Kidney epithelial cell (primary cell): ENCODE measurements at places on chromosomes 16 and 17.
A peak's percentile ranks its signal among the peaks of the same experiment; 100 is the strongest.

GRCh38 chr17:49021095-49021767 lies 24.0 kb downstream of the IGF2BP1 start:
- DNase-seq, result no peak

GRCh38 chr17:38981636-38982035 lies 14.4 kb upstream of the FBXO47 start:
- DNase-seq, result no peak

- no peak for DNase-seq
These were observed 110.4 kb downstream of the MRTFB start for GRCh38 chr16:14181371-14182050.

DNA sequence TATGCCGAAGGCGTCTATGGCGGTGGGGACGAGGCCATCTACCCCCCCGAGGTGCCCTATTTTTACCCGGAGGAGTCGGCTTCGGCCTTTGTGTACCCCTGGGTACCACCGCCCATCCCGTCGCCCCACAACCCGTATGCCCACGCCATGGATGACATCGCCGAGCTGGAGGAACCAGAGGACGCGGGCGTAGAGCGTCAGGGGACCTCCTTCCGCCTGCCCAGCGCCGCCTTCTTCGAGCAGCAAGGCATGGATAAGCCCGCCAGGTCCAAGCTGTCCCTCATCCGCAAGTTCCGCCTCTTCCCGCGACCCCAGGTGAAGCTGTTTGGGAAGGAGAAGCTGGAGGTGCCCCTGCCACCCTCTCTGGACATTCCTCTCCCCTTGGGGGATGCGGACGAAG lies 11.4 kb downstream of the MYO15A start:
- no peak for DNase-seq

DNA sequence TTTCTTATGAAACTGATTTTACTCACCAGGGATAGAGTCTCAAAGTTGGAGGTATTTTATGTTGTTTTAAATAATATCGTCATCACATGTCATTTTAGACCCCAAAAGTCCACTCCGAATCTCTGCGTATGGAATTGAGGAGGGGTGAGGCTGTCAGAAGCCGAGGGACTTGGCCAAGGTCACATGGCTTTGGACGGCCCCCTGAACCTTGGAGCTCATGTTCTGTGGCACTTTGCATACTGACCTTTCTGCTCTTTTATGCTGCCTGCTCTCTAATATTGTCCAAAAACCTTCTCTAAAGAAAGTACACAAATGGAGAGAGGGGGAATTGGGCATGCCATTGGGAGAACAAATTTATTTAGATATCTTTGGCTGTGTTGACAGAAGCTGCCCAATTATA lies 700.0 kb downstream of the WWOX start:
- no peak for DNase-seq

DNA sequence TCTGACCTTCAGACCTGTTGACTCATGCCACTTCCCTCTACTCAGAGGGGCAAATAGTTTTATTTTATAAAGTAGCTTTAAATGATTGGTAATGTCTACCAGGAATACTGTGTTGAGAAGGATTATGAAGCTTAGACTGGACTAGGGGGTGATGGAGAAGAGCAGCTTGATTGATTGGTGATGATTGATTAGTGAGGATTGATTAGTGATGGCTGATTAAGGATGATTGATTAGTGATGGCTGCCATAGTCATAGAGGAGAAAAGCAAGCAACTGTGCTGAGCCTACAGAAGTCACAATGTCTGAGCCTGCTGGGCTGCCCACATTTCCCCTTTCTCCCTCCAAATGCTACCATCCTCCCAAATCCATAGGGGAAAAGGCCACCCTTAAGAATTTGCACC lies 206.8 kb upstream of the SALL1 start:
- no peak for DNase-seq

DNA sequence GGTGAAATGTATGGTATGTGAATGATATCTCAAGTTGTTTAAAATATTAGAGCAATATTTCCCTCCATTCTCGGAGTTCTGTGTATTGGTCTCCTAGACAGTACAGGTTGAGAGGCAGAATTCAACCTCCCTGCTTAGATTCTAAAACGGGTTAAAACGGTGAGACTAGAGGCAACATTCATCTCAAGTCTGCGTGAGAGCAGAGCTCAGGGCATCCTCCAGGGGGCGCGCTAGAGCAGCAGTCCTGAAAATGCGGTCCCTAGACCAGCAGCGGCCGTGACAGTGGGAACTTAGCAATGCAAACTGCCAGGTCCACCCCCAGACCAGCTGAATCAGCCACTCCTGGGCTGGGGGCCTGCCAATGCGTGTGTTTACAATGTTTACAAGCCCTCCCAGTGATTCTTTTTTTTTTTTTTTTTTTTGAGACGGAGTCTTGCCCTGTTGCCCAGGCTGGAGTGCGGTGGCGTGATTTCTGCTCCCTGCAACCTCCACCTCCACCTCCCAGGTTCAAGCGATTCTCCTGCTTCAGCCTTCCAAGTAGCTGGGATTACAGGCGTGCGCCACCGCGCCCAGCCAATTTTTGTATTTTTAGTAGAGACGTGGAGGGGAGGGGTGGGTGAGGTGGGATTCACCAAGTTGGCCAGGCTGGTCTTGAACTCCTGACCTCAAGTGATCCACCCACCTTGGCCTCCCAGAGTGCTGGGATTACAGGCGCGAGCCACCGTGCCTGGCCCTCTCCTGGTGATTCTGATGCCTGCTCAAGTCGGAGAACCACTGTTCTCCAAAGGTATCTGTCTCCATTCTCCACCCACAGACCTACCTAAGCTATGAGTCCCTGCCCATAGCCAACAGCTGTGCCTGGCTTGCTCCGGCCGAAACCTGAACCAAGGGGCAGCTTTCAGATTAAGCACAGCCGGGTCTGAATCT lies 24.2 kb downstream of the KLHL36 start:
- DNase-seq, result no peak

GRCh38 chr17:60386147-60387058 lies 5.5 kb downstream of the USP32 start:
- DNase-seq, result no peak

- DNase-seq, result peak; percentile 47
These were observed 13.9 kb upstream of the CAPNS2 start for GRCh38 chr16:55552621-55553020.

- DNase-seq, result no peak
These were observed 33.5 kb downstream of the HS3ST3B1 start for GRCh38 chr17:14334276-14334840.

DNA sequence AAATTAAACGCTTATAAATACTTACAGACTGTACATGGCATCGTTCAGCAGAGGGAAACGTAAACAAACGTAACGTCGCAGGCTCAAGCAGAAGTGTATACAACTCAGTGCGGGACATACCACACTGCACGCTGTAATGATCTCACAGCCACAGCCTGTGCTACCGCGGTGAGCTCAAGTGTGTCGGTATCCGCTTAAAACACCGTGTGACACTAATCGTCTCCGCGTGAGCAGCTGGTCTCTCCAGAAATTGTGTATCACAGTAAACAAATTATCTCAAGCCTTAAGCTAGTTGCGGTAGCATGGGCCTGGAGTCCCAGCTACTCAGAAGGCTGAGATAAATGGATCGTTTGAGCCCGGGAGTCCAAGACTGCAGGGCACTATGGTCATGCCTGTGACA lies 115.3 kb downstream of the ANKRD11 start:
- no peak for DNase-seq

DNA sequence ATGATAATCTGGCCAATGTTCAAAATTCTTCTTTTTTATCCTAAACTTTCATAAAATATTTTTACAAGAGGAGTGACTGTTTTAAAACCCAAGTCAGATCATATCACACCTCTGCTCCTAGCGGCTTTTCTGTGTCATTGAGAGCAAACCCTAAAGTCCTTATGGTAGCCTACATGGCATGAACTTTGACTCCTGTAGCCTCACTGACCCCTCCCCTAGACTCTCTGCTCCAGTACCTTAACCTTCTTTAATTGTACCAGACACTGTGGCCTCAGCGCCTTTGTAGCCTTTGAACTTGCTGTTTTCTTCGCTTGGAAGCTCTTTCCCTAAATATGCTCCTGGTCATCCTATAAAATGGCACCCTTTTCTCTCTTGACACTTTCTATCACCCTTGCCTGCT lies 7.3 kb upstream of the SMPD3 start:
- no peak for DNase-seq

DNA sequence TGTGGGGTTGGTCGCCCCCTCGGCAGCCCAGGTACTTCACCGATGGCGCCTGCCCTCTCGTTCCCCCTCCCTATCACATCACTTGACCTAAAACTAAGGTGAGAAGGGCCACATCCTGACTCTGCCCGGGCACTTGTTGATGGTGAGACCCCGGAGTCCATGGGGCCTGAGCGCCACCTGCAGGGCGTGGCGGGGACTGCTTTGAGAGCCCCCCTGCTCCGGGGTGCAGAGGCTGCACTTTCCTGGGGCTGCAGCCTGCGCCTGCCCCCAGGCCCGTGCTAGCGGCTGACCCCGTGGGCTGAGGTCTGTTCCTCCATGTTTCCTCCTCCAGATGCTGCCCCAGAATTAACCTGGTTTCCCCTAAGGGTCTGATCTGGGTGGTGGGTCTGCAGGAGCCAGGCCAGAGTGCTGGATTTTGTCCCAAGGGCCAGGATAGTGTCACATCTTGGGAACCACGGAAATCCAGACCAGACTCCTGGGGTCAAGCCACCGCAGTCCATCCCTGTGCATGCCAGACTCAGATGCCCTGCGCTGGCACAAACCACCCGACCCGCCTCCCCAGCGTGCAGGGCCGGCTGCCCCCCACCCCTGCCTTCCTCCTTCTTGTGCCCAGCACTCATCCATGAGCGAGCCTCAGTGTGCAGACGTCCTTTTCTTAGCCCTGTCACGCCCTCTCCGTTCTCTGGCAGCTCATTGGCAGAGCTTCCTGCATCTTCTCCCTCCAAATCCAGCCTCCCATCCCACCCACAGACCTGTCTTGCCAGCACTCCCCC lies 2.7 kb downstream of the NDUFAF8 start:
- DNase-seq, result no peak

- DNase-seq, result no peak
These were observed 105.1 kb upstream of the TOX3 start for GRCh38 chr16:52652033-52652432.

GRCh38 chr16:69495821-69496220 lies 69.9 kb upstream of the NFAT5 start:
- DNase-seq, result no peak

GRCh38 chr16:4783251-4783950 lies 4.7 kb downstream of the SEPTIN12 start:
- DNase-seq, result no peak

- DNase-seq, result no peak
These were observed 21.8 kb downstream of the FBXO39 start for GRCh38 chr17:6797718-6798351.

GRCh38 chr16:79170555-79171246 lies 429.8 kb downstream of the MAF start:
- DNase-seq, result no peak

DNA sequence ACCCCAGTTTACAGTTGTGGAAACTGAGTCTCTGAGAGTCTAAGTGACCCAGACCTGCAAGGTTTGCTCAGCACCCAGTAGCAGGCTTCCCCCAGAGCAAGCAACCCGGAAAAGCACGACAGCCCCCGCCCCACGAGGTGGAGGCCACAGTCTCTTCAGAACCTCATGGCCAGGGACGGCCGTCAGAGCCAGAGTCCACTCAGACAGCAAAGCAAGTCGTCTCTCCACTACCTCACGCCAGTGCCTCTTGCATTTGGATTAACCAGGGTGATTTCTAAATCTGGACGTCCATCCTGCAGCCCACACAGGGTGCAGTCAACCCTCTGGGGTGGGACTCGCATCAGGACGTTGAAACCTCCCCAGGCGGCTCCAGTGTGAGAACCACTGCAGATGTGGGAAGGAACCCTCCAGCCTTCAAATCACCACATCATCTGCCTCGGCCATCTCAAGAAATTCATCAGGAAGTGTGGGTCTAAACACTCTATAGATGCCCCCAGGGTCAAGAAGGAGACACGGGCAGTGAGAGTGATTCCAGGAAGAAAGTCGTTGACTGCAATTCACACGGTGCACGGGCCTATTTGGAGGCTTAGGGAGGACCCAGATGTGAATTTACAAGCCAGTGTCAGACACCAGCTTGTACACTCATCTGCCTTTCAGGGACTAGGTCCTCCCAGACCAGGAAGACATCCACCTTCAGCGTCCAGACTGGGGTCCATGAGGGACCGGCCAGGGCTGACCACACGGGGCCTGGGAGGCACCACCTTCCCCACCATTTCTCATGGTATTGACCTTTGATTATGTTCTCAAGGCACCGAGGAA lies 20.2 kb upstream of the RBFOX3 start:
- no peak for DNase-seq

- no peak for DNase-seq
These were observed 43.4 kb downstream of the NEUROD2 start for GRCh38 chr17:39564211-39564848.

DNA sequence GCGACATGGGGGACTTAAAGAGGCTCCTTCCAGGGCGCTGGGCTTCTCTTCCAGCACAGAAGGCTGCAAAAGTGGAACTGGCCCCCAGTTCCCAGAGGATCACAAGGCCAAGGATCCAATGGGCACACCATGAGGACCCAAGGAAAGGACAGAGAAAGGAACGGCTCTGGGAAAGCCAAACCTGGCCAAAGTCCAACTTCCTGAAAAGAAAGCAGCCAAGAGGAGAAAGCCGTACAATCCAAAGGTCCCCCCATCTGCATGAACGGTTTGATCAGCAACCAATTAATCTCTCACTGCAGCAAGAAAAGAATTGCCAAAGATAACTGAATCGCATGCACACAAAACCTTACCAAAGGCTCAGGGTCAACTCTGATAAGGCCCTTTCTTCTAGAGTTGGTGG lies 19.8 kb upstream of the ICAM2 start:
- no peak for DNase-seq

DNA sequence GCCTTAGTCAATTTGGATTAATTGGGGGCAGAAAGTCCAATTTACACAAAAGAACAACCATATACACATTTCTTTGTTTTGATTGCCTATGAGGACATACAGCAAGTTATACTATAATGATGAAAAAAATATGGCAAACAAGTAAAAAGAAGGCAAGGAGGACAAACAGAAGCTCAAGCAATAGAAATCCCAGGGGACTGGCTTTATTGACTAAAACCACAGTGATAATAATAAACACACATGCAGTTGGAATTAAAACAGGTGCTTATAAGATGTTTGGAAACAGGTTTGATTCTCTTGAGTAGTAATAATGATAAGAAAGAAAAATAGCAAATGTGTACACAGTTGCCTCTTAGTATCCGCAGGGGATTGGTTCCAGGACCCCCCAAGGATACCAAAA lies 176.4 kb downstream of the SHISA9 start:
- DNase-seq, result no peak

DNA sequence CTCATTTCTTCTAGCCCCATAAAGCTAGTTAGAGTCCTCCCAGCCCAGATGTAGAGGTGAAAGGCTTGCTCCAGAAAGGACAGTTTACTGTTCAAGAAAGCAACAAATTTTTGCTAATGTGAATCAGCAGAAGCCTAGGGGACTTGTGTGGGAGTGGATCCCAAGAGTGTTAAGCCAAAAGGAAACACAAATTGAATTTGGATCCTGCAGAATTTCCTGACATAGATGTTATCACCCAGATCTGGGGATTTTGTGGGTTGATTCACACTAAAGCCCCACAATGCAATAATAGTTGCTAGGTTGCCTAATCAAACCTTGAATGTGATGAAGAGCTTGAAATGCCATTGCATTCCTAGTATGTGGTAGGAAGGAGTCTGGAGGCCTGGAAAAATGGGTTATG lies 135.2 kb upstream of the HS3ST3A1 start:
- DNase-seq, result no peak
